ENCODE measurements at places on chromosomes 7 and 10. TPM values are rescaled to one million over a fixed set of nuclear protein-coding genes. Genes with fewer than 3 reads are reported as not detected.

DNA sequence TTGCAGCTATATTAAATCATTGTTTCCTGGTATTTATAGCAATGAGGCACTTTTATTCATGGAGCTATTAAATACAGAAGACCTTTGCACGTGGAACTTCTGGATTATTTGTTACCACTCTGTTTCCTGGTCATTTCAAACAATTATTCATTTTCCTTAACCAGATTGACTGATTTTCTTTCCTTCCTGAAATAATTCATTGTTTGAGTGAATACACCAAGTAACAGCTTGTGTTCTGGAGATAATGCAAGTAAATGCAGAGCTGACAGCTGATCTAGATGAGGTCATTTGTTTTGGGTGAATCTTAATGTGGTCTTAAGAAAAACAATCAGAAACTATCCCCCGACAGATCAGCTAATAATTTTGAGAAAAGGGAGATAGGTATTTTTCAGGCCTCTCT is 497.7 kb downstream of the KIF20B start:
- DNase-seq: no peak

DNA sequence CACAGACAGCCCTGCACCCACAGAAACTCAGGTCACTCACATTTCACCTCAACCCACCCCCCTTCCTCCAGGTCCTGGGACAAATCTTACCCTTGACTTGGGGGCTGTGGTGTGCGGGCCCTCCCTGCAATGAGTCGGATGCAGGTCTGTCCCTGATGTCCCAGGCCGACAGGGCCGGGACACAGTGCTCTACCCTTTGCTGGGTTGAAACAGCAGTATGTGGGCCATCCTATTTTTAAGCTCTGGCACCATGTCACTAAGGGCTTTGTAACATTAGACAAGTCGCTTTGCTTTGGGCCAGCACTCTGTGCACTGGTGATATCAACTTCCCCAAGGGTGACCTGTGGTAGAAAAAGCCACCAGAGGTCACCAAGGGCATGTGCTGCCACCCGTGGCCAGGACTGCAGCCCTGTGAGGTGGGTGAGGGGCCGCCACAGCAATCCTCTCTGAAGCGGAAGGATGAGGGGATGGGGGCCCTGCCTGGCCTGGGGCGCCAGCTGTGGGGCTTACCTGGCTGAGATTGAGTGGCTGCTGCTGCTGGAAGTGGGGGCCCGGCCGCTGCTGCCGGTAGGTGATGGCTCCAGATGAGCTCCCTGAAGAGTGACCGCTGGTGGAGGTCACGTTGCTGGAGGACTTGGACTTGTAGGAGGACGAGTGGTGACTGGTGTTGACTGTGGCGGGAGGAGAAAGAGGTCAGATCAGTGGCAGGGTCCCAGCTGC is 51.3 kb downstream of the CLEC2L start:
- DNase-seq: no peak

GRCh38 chr10:127298381-127298780 is 102.0 kb upstream of the INSYN2A start:
- no peak for DNase-seq

DNA sequence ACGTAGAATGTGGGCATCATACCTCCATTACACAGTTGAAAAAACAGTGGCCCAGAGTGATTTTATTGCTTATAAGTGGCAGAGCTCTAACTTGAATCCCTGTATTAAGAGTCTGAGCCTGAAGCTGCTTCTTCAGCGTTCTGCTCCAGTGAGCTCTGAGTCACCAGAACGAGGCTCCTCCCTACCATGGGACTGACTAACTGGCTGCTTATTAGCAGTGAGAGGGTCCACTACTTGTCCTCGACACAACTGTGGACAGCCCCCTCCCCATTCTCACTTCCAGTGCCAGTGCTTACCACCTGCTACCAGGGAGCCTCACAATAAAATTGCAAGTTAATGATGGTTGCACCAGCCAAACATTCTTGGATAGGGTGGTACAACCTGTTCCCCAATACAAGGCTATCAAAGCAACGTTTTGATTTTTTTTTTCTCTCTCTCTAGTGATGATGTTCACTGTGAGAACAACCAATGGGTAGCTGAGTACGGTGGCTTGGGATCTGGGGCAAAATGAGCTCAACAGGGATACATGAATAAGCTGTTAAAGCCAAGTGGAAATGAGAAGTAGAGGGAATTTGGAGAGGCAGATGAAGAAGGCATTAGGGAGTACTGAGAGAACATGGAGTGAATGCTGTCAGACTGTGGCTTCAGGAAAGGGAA is 2.7 kb upstream of the NRG3 start:
- DNase-seq: no peak

DNA sequence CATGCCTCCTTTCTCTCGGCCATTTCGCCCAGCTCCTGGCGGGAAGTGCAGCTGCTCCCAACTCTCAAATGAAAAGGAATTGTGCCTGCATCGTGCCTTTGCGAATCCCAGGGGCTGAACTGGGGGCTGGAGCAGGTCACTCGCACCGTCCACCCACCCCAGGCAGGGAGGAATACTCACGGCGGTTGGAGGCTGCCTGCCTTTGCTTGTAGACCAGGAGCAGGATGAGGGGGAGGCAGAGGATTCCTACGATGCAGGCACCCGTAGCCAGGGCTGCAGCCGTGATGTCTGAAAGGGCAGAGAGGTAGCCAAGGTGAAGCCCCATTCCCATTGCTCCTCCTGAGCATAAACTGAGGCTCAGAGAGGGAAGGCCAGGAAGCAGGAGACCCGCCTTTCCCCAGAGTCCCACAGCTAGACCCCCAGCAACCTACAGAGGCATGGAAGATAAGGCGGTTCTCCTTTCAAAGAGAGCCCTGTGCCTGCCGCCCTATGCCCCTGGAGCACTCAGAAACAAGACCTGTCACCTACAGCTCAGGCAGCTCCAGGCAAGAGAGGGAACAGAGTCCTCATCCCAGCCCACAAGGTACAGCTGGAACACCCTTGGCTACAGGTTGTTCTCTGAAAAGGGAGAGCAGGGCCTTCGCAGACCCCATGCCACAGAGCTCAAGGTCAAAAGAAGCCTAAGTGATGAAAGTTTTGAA is 18.0 kb downstream of the VSIR start:
- DNase-seq: no peak

The PRSS37 gene
- not detected for total RNA-seq

All from urinary bladder (tissue), 4 donors.